ENCODE measurements at places on chromosomes 12 and 14.

GRCh38 chr12:96219700-96220206 lies 25.6 kb downstream of the ELK3 start:
- DNase-seq, result no peak
- H3K4me1 ChIP-seq, result peaks cover 9% of the 10 kb centered on the region
- H3K36me3 ChIP-seq, result peaks cover 4% of the 10 kb centered on the region
- H3K27ac ChIP-seq, result no peak overlapping the region
- H3K27me3 ChIP-seq, result no peaks in the 10 kb centered on the region

DNA sequence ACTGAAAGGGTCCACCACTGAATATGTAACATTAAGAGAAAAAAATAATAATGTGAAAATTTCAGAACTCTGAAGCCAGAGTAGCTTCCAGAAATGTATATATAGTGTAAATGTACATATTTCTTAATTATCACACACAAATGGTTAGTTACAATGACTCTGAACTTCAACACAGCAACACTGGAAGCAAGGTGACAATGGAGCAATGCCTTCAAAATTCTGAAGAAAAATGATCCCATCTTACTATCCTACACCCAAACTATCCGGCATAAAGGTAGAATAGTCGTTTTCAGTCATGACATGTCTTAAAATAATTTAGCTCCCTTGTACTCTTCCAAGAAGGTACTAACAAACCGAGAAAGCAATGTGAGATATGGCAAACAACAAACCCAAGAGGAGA lies 11.9 kb downstream of the NAP1L1 start:
- H3K36me3 ChIP-seq, result peaks cover 3% of the 10 kb centered on the region
- H3K4me1 ChIP-seq, result no peaks in the 10 kb centered on the region
- no peaks in the 10 kb centered on the region for H3K27me3 ChIP-seq
- no peak overlapping the region for H3K27ac ChIP-seq

- no peaks in the 10 kb centered on the region for H3K27me3 ChIP-seq
- peaks cover 11% of the 10 kb centered on the region for H3K4me1 ChIP-seq
- no peak for DNase-seq
- H3K4me3 ChIP-seq, result no peak overlapping the region
- no peaks in the 10 kb centered on the region for H3K36me3 ChIP-seq
Observed at GRCh38 chr12:23770202-23770938, 179.1 kb downstream of the SOX5 start.

DNA sequence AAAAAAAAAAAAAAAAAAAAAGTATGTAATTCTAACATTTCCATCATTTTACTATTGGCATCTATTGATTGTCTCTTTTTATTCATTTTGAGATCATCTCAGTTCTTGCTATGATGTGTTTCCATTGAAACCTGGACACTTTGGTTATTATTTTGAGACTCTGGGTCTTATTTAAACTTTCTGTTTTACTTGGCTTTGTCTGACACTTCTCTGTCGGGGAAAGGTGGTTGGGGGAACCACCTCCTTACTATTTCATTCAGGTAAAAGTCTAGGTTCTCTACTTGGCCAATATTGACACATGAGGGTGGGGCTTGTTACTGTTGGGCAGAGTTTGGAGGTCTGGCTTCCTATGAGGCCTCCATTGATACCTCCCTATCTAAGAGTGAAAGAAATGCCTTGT lies 228.0 kb downstream of the NRXN3 start:
- H3K27ac ChIP-seq, result no peak overlapping the region
- DNase-seq, result no peak
- no peaks in the 10 kb centered on the region for H3K36me3 ChIP-seq

GRCh38 chr12:14768823-14769405 lies 34.4 kb downstream of the WBP11 start:
- peaks cover 58% of the 10 kb centered on the region for H3K4me1 ChIP-seq
- no peaks in the 10 kb centered on the region for H3K27me3 ChIP-seq
- H3K36me3 ChIP-seq, result no peaks in the 10 kb centered on the region
- H3K4me3 ChIP-seq, result peak overlapping the region; percentile 62

GRCh38 chr14:95515080-95515489 lies 1.4 kb downstream of the SYNE3 start:
- peak overlapping the region; percentile 86 for H3K27ac ChIP-seq
- no peaks in the 10 kb centered on the region for H3K36me3 ChIP-seq
- H3K4me1 ChIP-seq, result peaks cover 59% of the 10 kb centered on the region
- peak; percentile 78 for DNase-seq

Measured in stomach (tissue), 19 donors.